ENCODE measurements at places on chromosomes 6 and 20. TPM values are rescaled to one million over a fixed set of nuclear protein-coding genes. Genes with fewer than 3 reads are reported as not detected.

- DNase-seq = no peak
Observed at GRCh38 chr6:68059261-68059660, 575.8 kb upstream of the ADGRB3 start.

- no peak for DNase-seq
Observed at GRCh38 chr6:89050697-89051096, 29.9 kb upstream of the PNRC1 start.

DNA sequence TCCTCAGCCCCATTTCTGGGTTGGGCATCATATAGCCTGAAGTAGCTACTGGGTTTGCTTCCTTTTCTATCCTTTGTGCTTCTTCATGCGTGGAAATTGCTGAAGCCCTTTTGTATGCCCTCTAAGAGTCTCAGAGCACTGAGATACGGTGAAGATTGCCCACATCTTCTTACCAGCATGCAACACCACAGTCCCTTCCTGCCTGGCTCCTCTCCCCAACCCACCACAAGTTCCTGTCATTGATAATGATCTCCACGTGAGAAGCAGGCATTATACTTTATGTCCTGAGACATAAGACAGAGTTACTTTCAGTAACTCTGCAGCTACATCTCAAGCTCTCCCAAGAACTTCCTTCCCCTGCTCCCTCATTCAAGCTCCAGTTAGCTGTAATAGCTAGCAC is 15.8 kb upstream of the PLCB4 start:
- no peak for DNase-seq

GRCh38 chr6:87699576-87699975 is 2.5 kb downstream of the AKIRIN2 start:
- no peak for DNase-seq

GRCh38 chr20:19322061-19322985 is 109.9 kb downstream of the SLC24A3 start:
- DNase-seq = no peak

DNA sequence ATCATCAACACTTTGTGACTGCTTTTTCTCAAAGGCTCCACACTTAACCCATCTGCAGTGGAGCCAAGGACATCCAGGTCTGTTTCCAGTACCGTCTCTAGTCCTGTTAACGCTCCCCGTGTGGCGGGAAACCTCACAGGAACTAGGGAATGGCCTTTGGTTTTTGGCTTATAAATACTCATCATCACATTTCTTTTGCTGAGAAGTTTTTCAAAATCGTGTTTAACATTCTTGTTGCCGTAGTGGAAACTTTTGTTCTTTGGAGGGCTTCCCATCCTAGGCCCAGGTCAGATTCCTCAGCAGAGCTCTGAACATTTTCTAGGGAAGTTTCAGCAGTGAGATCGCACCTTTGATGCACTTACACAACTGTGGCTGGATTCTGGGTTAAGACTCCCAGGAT is 24.6 kb downstream of the DAAM2 start:
- no peak for DNase-seq

DNA sequence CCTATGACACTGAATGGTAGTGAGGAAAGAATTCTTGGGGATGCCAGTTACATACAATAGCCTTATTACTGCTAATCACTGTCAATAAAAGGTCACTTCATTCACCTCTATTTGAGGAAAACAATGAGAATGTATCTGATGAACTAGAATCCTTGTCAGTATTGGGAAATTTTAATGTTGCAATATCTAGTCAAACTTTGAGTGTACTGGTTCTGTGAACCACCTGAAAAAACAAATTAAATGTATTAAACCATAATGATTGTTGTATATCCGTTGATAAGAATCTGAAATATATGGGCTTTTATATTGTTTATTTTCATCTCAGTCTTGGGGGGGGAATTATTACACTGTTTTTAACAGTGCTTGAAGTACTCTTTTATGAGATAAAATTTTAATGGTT is 10.6 kb downstream of the TAF11 start:
- no peak for DNase-seq

CLPSL2 gene
- total RNA-seq = not detected

HLA-G gene
- 0.33 TPM for total RNA-seq

CPNE5 gene
- not detected for total RNA-seq

HSF2 gene
- total RNA-seq = 10.5 TPM

COL10A1 gene
- total RNA-seq = 1.6 TPM

CALHM4 gene
- total RNA-seq = not detected

All from HFFc6 (cell line).